Stimulated activated CD4-positive, alpha-beta T cell treated with anti-CD3 and anti-CD28 coated beads, Interleukin-1b, Interleukin-23, amount 100 ng/mL, for 1 hour (primary cell): ENCODE measurements at places on chromosomes 5 and 9.

DNA sequence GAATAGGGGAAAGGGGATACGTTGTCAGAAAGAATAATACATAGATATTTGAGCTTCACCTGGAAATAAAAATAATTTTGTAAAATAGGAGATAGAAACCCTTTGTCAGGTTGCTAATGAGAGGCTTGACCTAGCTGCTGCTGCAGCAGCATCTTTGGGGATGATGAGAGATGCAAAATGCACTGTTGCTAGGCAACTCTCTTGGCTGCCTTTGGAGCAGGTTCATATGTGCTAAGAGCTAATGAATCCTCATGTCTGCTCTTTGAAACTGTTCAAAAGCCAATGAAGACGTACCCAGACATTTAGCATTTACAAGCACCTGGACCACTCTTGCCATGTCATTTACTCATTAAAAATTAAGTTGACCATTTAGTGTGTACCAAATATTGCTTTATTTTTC is 121.7 kb downstream of the FOCAD start:
- no peak for DNase-seq

DNA sequence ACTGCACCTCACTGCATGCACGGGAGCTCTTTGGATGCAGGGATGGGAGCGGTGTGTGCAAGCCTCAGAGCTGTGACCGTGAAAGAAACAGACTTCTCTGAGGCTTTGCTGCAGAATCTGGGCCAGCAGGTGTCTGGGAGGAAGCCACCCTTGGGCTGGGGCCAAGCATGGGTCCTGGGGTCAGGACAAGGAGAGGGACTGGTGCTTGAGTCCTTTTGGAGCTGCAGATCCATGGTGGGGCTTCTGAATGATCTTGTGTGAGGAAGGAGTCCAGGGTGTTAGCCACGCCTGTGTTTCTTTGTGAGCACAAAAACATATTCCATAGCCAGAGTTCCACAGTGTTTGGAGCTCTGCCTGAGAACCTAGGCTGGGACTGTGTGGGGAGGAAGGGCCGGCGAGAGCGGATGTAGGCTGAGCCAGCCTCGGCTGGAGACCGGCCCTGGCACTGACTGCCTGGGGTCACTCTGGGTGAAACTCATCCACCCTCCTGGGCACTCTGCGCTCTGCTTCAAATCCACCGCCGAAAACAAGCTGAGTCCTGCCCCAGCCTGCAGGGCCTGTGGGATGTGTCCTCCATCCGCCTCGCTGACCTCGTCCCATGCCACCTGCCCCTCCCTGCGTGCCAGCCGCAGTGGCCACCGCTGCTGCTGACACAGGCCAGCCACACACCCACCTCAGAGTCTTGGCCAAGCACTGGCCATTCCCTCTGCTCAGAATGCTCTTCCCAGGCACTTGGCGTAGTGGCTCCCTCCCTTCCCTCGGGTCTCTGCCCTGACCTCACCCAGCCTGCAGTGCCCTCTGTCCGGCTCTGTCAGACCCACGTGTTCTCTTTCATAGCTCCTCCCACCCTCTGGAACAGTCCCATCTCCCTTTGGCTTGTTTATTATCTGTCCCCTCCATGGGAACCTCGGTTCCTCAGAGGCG is 26.7 kb downstream of the ERGIC1 start:
- DNase-seq: no peak

DNA sequence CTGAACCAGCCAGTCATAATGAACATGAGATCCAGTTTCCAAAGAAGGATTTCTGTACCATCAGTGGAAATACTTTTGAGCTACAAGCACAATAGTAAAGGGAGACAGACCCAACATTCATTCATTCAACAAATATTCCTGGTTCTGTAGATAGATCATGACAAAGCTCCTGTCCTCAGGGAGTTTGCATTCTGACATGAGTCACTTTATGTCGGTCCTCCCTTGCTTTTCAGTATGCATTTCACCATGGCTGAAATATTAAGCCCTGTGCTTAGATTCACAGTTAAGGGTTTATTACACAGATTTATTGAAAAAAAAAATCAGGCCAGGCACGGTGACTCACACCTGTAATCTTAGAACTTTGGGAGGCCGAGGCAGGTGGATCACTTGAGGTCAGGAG is 5.4 kb upstream of the MYOT start:
- no peak for DNase-seq

DNA sequence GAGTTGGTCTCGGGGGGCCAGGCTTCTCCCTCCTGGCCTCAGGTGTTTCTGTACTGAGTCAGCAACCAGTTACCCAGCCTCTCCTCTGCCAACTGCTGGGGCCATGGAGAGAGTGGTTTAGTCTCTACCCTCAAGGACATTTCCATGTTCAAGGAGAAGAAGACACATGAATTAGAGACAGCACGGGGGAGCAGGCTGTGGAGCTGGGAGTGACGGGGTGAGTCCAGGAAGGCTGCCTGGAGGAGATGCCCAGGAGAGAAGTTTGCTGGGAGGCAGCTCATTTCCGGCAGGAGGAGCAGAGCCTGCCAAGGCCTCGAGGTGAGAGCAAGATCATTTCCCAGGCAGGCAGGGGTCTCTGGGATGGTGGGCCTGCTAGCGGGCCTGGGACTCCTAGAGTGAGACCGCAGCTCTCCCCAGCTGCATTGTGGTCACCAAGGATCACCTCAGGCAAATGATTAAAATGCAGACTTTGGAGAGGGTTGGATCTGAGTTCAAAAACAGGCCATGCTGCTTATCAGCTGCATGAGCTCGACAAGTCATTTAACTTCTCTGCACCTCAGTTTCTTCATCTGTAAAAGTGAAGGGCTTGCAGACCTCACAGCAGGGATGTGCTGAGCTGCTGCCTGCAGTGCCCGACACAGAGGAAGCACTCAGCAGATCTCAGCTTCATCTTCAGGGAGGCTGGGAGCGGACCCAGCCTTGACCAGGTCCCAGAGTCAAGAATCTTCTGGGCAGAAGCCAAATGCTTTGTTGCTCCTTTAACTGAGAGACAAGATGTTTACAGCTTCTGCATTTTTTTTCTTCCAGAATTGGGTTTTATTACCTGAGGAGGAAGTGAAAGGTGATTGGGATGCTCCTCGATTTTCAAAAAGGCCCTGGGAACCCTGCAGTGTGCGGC is 35.2 kb downstream of the NEK6 start:
- no peak for DNase-seq

DNA sequence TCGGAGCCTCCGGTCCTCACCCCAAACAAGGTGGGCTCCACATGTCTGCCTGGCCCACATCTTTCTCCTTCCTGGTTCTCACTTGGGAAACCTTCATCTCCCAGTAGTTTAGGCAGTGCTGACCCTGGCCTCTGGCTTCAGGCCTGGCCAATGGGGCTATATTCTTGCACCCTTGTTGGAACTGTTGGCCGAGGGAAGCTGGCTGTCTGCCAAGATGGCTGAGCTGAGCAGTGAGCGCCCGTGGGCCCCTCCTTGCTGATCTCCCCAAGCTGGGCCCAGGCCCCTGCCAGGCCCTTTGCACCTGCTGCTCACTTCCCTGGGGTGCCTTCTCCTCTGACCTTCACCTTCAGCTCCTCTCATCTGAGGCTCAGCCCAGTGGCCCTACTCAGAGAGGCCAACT is 31.3 kb downstream of the TSPAN17 start:
- DNase-seq: no peak

GRCh38 chr9:3215658-3216057 is 310.1 kb downstream of the RFX3 start:
- DNase-seq: no peak

DNA sequence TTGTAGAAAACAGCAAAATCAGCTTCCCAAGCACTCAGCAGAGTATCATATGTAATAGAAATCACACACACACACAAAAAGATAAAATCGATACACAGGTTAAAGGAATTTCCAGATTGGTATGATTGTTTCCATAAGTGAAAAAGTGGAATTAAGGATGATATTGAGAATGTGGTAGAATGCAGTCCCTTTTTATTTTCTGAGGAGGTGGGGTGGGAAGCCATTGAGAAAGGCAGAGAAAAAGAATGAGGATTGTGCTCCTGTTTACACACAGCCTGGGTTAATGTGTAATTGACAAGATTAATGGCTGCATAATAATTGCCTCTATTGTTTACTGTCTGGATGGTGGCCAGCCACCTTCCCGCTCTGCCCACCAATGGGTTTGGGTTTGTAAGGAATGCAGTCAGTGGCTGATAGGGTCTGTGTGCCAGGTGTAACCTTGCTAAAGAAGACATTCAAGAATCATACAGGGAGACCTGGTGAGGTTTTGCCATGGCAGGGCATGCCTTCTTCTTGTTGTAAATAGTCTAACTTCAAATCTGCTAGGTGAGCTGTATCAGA is 177.2 kb upstream of the MAP3K1 start:
- DNase-seq: no peak

DNA sequence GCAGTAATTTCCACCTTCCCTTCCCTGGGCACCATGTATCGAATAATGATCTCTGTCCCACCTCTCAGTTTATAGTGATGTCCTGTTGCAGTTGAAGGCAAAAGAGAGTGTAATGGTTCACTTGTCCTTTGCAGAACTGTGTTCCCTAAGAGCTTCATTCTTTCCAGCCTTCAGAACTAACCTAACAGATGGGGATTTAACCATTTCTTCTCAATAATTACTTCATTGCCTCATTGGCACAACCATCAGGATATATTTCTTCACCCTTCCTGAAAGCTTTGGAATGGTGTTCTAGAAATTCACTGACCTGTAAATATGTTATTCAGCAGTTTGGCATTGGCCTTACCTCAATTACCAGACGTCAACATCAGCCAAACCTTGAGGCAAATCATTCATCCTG is 83.9 kb upstream of the PRRC1 start:
- no peak for DNase-seq

DNA sequence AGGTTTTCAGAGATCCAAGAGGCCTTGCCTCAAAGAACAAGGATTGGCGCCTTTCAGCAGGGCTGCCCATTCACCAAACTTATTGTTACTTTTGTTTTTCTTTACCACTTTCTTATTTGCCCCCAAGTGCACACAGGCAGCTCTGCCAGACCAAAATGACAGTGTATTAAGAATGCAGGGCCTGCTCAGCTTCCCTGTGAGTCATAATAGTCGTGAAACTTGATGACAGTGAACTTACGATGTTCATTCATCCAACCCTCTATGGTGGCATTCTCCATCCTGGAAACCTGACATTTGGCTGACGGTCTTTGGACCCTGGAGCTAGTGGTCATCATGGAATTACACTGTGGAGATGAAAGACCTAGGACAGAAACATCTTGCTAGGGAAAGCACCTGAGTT is 44.3 kb downstream of the UBE2QL1 start:
- DNase-seq: no peak

DNA sequence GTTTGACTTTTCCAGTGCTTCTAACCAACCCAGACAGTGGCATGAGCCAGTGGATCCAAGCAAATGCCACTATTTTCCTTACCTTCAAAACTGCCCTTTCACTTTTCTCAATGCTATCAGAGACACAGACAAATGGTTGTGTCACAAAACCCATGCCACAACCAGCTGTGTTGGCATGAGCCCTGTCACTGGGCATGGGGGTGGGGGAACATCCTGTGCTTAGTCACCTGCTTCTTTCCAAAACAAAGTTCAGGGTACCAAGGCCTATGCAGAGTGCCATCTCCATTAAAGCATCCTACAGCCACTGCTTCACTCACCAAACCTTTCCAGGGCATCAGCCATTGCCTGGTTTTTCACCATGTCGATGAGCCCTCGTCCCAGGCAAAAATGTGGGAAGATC is 30.1 kb downstream of the NIPSNAP3B start:
- DNase-seq: no peak

GRCh38 chr5:172091956-172092732 is 85.7 kb upstream of the FBXW11 start:
- no peak for DNase-seq

DNA sequence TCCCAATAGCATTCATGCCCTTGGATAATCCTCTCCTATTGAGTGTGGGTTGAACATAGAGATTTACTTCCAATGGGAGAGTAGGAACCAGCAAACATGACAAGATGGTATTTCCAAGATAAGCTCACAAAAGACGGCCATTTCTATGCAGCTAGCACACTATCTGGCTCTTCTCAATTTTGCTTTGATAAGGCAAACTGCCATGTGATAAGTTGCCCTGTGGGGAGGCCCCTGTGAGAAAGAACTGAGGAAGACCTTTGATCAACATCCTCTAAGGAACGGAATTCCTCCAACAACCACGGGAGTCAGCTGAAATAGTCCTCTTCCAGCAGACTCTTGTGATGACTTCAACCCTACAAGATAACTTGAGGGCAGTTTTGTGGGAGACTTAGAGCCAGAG is 211.9 kb upstream of the TRPM3 start:
- DNase-seq: no peak

GRCh38 chr9:126874546-126875314 is 14.3 kb downstream of the ZBTB34 start:
- no peak for DNase-seq

DNA sequence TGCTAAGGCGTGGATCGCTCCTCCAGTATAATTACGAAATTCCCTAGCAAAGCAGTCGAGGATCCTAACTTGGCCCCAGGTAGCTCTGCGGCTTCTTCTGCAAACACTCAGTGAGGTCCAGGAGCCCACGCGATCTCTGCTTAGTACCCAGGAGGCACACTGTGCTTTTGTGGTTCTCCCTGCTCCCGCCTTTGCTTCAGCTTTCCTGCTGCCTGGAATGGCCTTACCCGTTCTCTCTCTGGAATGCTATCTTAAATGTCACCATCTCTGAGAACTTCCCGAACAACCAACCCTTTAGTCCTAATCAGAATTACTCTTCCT is 639 bp downstream of the INVS start:
- no peak for DNase-seq

DNA sequence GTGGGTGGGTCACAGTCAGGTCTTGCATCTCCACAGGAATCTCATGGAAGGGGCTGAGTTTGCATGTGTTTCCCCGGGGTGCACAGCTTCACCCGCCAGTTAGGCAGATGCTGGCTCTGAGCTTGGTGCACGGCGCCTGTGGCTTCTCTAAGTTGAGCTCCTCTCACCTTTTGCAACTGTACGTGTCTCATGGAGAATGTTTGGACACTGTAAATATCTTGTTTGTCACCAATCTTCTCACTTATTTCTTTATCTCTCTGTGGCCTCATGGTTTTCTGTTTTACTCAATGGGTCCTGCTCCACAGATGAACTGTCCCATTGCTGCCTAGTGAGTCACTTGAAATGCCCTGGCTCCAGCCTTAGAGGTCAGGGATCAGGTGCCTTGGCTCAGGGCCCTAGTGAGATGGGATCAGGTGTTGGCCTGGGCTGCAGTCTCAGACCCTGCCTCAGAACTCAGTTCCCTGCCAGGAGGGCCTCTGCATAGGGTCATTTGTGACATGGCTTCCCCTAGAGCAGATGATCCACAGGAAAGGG is 61.6 kb downstream of the WNK2 start:
- no peak for DNase-seq

GRCh38 chr9:19294219-19294618 is 63.7 kb downstream of the DENND4C start:
- DNase-seq: no peak

GRCh38 chr5:124819201-124819600 is 72.8 kb upstream of the ZNF608 start:
- DNase-seq: no peak

DNA sequence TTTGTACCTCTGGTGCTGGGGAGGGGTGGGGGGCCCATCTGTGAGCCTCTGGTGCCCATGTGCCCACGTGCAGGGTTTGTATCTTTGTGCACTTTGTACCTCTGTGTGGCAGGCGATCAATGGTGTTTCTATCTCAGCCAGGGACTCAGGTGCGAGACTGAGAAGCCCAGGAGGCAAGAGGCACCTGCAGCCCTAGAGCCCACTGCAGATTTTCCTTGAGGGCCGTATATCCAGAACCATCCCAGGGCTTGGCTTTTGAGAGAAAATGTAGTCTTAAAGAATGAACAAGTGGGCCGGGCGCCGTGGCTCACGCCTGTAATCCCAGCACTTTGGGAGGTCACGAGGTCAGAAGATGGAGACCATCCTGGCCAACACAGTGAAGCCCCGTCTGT is 52.2 kb upstream of the KCNMB1 start:
- DNase-seq: no peak

GRCh38 chr5:35309365-35310130 is 79.3 kb upstream of the PRLR start:
- DNase-seq: no peak
